ENCODE measurements at places on chromosomes 7 and 10.

- no peak for DNase-seq
These were observed 72.0 kb upstream of the KCTD7 start for GRCh38 chr7:66556549-66557213.

- DNase-seq, result peak; percentile 58
These were observed 874 bp downstream of the BAIAP2L1 start for GRCh38 chr7:98399890-98400541.

DNA sequence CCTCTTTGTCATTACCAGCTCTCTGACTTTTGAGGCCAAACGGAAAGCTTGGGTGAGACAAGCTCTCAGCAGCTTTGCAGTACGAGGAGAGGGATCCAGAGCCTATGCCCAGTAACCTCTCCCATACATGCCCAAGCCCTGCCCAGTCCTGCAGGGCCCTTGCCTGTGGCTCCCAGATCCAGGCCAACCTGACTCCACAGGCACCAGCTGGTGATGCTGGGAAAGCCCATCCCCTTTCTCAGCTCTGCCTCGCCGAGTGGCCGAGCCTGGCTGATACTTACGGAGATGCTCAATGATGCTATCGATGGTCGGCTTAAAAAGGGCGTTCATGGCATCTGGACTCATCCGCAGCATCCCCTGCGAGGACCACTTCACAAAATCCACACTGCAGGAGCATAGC is 55.4 kb downstream of the PNLIPRP2 start:
- no peak for DNase-seq

- DNase-seq, result no peak
These were observed 72.8 kb upstream of the CUX1 start for GRCh38 chr7:101744588-101744987.

GRCh38 chr7:5492020-5492635 is 68.5 kb upstream of the TNRC18 start:
- no peak for DNase-seq

DNA sequence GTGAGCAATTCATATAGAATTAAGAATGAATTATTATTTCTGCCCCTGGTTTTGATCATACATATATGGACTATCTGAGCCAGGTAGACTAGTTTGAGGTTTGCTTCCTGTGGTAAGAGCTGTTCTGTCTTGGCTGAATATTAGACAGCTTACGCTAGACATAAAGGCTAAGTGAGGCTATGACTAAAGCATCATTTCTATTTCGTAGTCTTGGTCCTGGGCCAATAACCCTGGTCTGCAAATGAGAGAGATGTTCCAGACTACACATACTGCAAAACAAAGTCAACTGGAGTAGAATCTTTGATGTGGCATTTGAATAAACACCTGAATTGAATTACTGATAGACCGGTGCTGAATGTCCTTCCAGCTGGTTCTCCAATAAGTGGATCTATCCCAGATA is 40.8 kb upstream of the CACNB2 start:
- no peak for DNase-seq

DNA sequence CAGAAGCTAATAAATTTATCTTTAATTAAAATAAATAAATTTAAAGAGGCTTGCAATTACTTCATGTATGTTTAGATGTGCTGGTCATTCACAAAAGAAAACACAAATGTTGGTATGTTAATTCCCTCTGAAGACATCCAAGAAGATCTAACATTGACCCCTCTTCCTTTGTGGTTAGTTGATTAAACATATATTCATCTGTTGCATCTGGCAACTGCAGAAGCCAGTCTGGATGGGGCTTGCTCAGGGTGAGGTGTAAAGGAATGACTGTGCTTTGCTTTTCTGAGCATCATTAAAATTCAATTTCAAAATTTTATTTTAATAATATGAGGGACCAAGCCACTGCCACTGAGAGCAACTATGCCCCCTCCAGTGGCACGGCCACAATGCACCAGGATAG is 36.4 kb upstream of the FERD3L start:
- DNase-seq, result no peak

DNA sequence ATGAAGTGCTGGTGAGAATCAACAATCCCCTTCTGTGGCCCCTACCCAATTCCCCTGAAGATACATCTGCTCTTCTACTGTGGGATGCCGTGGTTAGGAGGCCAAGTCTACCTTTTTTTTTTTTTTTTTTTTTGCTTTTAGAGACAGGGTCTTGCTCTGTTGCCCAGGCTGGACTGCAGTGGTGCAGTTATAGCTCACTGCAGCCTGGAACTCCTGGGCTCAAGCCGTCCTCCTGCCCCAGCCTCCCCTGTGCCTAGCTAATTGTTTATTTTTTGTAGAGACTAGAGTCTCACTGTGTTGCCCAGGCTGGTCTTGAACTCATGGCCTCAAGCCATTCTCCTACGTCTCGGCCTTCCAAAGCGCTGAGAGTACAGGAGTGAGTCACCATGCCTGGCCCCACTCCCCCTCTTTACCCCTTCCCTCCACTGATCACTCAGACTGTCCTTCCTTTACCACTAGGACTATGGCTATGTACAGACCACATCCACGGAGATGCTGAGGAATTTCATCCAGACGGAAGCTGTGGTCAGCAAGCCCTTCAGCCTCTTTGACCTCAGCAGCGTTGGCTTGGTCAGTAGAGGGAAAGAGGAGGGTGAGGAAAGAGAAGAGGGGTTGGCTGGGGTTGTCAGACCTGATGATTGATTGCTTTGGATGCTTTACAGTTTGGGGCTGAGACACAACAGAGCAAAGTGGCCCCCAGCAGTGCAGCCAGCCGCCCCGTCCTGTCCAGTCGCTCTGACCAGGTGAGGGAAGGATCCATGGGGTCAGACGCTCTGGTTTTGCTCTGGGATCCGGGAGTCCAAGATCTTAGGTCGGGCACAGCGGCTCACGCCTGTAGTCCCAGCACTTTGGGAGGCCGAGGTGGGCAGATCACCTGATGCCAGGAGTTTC is 1.8 kb downstream of the AP4M1 start:
- peak; percentile 32 for DNase-seq

- no peak for DNase-seq
These were observed 45.1 kb downstream of the INPP5F start for GRCh38 chr10:119770928-119771327.

DNA sequence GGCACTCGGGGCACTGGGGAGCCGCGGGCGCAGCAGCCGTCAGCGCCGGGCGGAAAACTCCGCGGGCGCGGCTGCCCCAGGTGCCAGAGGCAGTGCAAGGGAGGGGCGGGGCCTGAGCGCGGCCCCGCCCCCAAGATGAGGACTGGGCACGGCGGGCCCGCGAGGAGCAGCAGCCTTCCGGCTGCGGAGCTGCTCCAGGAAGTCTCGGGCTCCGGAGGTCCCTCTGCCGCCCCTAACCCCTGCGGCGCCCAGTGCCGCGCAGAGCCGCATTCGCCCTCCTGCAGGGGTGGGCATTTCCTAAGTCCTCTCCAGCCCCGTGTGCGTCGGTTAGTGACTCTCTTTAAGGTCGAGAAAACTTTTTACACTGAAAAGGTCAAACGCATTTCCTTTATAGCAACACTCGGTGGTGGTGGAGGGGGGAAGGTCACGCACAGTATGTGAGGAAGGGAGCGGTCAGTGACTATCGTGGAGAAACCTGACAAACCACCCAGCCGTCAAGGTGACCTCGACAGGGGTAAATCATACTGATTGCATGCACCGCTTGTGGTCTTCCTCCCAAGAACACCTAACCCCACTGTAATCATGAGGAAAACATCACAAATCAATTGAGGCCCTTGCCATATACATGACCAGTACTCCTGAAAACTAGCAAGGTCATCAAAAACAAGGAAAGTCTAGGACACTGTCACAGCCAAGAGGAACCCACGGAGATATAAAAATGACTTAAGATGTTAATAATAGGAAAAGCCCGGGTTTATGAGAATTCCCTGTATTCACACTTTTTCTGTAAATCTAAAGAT is at the start of gene ANXA11:
Gene ANXA11, minus strand, starts transcription at position 61 of the 800 bp plus-strand sequence. CDS start 32,676 bp downstream, outside the sequence.
- peak; percentile 91 for DNase-seq

GRCh38 chr10:117537436-117537903 is 5.1 kb upstream of the EMX2 start:
- peak; percentile 41 for DNase-seq

DNA sequence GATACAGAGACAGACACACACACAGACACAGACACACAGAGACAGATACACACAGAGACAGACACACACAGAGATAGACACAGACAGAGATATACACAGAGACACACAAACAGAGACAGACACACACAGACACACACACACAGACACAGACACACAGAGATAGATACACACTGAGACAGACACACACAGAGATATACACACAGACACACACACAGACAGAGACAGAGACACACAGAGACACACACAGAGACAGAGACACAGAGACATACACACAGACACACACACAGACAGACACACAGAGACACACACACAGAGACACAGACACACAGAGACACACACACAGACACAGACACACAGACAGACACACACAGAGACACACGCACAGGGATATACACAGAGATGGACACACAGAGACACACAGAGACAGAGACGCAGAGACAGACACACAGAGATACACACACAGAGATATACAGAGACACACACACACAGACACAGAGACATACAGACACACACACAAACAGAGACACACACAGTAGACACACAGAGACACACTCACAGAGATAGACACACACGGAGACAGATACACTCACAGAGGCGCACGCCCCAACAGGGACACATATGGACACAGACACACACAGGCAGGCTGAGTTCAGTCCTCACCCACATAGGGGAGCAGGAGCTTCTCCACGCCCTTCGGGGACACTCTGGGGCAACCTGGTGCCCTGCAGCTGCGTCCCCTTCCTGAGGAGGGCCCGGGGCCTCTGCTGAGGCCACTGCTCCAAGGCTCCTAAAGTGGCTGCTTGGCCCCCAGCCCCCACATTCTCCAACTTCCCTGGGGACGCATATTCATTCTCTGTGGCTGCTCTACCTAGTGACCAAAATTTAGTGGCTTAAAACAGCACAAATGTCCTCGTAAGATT is 10.3 kb upstream of the PPP2R2D start:
- DNase-seq, result no peak

GRCh38 chr10:88156341-88156740 is 292.9 kb downstream of the PTEN start:
- peak; percentile 20 for DNase-seq

DNA sequence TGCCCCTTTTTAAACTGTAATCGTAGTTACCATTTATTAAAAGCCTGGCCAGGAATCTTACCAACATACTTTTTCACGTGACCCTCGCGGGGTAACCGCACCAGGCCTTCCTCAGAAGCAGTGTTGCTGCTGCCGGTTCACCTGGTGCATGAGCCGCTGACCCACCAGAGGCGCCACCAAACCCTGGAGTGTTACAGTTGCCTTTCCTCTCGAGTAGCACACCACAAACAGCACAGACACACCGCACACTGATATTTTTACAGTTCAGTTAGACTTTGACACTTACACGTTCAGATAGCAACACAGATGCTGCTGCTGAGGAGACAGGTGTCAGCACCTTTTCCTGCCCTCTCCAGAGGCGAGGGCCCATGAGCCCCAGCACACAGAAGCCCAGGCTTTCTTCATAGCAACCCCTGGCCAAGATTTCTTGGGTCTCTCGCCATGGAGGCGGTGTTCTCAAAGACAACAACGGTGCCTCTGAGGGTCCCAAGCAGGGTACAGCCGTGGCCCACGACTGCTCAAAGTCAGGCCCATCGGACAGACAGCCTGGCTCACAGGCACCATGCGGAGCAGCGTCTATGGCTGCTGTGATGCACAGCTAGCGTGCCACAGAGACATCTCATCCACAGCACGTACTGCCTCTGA is 123.1 kb downstream of the DIP2C start:
- no peak for DNase-seq

DNA sequence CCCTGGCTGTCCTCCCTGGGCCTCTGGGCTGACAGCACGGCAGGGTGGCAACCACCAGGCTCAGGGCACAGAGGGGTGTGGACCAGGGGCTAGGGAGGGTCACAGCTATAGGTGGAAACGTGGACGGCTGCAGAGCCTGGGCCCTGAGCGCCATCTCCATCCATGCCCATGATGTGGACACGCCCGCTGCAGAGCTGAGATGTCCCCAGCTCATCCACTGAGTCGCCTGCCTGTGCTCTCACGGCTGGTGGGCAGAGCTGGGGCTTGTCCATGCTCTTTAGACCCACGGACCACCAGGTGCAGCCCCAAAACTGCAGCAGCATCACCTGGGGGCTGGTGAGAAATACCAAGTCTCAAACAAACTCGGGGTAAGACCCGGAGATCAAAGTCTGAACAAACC is 16.1 kb downstream of the TECPR1 start:
- no peak for DNase-seq

DNA sequence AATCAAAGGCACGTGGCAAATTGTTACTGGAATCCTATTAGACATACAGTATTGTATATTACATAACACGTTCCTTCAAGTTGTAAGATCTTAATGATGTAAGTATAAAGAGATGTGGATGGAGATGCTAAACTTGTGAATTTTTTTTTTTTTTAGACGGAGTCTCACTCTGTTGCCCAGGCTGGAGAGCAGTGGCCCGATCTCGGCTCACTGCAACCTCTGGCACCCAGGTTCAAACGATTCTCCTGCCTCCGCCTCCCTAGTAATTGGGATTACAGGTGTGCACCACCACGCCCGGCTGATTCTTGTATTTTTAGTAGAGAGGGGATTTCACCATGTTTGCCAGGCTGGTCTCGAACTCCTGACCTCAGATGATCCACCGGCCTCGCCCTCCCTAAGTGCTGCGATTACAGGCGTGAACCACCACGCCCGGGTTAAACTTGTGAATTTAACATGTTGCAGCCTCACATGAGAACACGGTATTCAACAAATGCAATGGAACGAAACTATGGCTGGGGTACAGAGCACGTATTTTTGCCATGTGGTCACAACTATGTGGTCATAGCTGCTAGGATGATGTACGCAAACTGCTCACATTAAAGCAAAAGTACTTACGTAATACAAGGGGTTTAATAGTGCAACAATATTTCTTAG is 818 bp upstream of the SUPV3L1 start:
- DNase-seq, result peak; percentile 81

DNA sequence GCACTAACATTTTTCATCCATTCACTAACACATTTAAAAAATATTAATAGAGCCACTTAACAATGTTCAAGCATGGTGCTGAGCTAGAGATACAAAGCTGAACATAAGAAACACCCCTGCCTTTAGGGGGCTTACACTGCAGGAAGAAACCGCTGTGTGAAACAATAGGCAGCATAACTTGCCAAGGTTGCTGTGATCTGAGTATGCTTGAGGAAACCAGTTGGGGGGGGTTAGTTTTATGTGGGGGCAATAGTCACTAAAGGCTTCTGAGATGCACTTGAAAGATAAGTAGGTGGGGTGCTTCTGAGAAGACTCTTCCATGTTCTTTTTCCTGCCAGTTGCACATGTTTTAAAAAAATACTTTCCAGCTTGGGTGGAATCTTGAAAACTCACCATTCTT is 2.8 kb downstream of the RBM17 start:
- no peak for DNase-seq
